ENCODE measurements at places on chromosomes 1 and 21. TPM values are rescaled to one million over a fixed set of nuclear protein-coding genes. Genes with fewer than 3 reads are reported as not detected.

MAP3K21 gene
- 1.9 TPM for total RNA-seq

FHAD1 gene
- total RNA-seq = 0.46 TPM

AADACL4 gene
- not detected for total RNA-seq

ADGRB2 gene
- total RNA-seq = 0.39 TPM

LHX8 gene
- not detected for total RNA-seq

EDARADD gene
- 0.26 TPM for total RNA-seq

PNRC2 gene
- 145 TPM for total RNA-seq

PEAR1 gene
- 0.28 TPM for total RNA-seq

PRRC2C gene
- 208 TPM for total RNA-seq

U2AF1 gene
- total RNA-seq = 50.8 TPM

OR2G6 gene
- total RNA-seq = not detected

IL19 gene
- total RNA-seq = not detected

MRAP gene
- total RNA-seq = not detected

PARS2 gene
- 2.7 TPM for total RNA-seq

GJA9 gene
- not detected for total RNA-seq

URB1 gene
- total RNA-seq = 14.2 TPM

NCMAP gene
- not detected for total RNA-seq

ANGPTL1 gene
- total RNA-seq = not detected

IL20 gene
- not detected for total RNA-seq

CACNA1S gene
- not detected for total RNA-seq

USH2A gene
- total RNA-seq = not detected

HUNK gene
- 0.23 TPM for total RNA-seq
